CD4-positive, alpha-beta T cell treated with Interleukin-4 for 1 hour (primary cell): ENCODE measurements at places on chromosomes 1 and 21.

DNA sequence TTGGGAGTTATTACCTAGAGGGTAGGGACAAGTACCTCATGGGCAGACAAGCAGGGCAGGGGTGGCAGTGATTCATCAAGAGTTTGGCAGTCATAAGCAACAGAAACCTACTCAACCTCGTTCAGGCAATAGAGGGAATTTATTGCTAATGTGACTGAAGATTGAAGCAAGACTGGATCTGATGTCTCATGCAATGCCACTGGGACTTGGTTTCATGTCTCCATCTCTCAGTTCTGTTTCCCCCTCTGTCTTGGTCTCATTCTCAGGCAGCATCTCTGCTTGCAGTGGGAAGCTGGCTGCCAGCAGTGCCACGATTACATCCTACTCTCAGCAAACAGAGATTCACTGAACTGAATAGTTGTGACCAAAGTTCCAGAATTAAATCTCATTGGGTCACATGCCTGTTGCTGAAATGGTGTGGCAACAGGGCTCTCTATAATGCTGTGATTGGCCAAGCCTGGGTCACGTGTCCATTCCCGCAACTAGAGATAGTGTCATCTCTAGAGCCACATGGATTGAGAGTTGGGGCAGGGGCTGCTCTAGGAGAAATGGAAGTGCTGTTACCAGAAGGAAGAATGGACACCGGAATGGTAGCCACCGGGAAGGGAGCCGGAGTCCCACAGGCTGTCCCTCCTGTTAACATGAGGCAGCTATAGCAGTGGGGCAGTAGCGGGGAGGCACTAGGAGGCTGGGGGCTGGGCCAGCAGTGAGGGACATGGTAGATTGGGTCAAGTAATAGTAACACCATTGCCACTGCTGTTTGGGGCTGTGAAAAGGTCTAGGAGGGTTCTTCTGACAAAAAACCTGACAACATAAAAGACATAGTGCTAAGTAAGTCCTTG, 3.9 kb upstream of the CDC42 start:
- no peak for DNase-seq

DNA sequence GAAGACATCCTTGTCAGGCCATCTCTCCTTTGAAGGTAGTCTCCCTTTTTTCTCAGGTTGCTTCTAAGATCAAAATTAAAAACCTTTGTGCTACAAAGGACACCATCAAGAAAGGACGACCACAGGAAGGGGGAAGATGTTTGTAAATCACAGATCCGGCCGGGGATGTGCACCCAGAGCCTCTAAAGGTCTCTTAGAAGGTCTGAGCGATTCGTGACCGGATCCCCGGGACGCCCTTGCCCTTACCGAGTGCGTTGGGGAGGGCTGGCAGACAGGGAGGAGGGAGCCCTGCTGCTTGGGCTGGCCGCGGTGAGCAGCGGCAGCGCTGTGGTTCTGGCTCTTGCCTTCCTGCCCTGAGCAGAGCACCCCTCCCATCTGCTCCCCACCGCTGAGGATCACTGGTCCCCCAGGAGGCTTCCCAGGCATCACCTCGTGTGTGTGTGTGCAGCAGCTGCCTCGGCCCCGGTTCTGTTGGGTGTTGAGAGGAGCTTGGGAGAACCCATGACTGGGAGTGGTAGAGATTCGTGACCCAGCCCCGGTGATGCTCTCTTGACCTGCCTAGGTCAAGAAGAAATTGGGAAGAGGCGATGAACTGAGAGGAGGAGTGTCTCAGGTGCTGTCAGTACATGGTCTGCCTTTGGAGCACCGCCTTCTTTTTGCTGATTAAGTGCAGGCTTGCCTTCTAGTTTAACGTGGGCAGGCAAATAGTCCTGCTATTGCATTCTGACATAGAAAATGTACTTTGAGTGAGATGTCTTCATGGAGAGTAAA, 34.5 kb downstream of the AGPAT3 start:
- no peak for DNase-seq

DNA sequence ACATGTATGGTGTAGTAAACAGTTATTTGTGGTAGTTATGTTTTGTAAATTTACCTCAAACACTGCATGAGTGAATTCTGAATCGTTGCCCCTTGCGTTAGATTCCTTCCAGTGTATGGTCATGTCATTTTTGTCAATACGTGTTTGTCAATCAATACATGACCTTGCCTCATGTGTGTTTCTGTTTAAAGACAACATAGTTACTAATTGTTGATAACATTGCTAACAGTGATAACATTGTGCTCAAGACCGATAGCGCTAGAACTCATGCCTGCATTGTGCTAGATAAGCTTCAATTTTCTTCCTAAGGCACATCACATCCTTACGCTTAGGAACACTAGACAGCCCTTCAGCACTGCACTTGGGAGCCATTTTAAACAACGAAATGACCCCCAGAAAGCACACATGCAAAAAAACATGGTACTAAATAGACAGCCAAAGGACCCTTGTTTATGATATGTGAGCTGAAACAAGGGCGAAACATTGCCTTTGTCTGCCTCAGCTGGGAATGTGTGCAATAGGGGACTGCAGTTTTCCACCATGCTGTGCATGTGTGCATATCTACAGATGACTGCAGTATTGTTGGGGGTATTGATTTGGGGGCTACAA, 37.3 kb downstream of the MRPS6 start:
- no peak for DNase-seq

GRCh38 chr1:15095496-15095875, 58.1 kb upstream of the TMEM51 start:
- DNase-seq, result no peak

- no peak for DNase-seq
These were observed 30.0 kb upstream of the PIGC start for GRCh38 chr1:172473842-172474241.

DNA sequence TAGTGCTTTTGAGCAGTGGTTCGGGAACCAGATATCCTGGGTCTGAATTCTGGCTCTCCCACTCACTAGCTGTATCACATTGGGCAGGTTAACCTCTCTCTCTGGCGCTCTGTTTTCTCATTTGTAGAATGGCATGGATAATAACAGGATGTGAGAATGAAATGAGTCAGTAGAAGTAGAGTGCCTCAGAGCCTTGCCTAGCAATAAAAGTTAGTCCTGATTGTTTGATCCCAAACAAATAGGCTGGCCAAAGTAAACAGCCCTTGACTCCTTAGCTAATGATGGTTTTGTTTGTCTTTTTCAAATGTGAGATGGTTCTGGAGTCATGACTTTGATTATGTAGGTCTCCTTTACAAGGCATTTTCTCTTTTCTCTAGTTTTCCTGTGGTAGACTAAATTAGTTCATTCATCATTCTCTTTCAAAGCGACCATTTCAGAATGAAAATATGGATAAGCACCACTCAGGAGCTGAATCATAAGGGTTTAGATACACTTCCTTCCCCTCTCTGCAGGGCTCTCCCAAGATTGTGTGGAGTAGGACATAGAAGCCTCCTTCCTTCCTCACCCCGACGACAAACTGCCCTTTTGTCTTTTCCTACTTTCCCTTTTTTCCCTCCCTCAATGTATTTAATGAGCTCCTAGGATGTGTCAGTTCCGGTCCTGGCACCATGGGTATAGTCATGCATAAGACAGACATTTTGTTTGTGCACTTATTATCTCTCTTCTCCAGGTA, 23.1 kb downstream of the KIAA0040 start:
- no peak for DNase-seq

DNA sequence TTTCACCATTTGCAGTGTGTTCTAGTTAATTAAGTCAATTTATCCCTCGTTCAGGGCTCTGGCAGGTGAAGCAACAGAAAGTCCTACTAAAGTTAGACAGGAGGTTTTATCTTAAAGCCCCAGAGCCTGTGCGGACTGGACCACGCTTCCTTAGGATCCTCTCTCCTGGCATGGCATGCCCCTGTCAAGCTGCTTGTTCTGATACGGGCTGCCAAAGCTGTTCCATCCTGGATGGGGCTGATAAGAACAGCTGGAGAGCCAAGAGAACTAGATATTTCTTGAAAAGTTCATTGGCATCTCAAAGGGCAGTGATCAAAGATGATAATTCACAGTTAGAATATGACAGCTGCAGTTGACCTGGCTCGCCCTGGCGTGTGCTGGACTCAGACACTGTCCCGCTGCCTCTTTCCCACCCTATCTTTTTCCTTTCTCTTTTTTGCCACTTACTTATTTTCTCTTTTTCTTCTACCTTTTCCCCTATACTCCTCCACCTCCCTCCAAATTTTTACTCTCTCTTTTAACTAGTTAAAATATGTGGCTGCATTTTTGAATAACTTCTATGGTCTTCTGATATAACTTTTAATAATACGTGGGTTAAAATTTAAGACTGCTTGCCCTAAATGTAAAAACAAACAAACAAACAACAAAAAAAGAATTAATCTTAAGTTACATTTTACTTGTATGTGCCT, 96.7 kb downstream of the ABCA4 start:
- no peak for DNase-seq

GRCh38 chr1:96723377-96723776, 1.8 kb downstream of the PTBP2 start:
- no peak for DNase-seq

- no peak for DNase-seq
These were observed 7.9 kb downstream of the RPL11 start for GRCh38 chr1:23699280-23700179.

- DNase-seq, result no peak
These were observed 3.4 kb downstream of the ATP1A4 start for GRCh38 chr1:160154790-160155189.

GRCh38 chr1:44860891-44861425, 17.9 kb upstream of the PTCH2 start:
- DNase-seq, result no peak

- DNase-seq, result no peak
These were observed 307.9 kb downstream of the SMYD3 start for GRCh38 chr1:246199086-246199645.

DNA sequence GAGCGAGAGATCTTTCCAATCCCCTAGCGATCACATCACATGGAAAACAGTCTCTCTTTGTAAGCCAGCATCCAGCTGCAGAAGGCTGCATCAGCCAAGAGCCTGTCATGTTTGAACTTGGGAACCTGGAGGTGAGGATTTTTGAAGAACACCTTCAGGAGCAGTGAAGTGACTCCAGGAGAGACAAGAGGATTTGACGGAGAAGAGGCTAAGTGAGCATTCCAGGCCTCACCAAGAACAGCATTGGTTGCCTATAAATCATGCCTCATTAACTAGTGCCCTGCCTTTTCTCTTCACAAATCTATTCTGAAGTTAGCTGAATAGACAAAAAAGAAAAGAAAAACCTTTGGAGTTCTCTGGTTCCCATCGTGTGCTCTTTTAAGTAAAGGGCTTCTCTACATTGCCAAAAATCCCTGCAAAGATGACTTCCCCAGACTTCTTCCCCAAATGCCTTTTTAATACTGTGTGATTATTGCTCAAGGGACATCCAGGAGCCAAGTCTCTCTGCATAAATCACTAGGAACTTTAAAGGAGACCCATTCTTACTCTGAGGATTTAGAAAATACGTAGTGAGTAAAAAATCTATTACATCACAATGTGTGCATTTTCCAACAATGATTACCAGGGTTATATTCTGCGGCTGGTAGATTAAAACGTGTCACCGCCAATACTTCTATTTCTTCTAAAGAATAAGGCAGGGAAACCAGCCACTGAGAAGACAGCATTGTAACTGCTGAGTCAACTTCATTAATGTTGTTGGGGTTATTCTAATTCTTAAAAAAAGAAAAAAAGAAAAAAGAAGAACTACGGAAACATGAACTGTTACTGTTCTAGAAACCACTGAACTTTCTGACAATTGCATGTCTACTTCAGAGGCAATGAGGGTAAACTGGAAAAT, 95.2 kb downstream of the KIF14 start:
- no peak for DNase-seq

GRCh38 chr1:27564710-27565649, 39.0 kb downstream of the AHDC1 start:
- DNase-seq, result no peak

- no peak for DNase-seq
These were observed 44.8 kb upstream of the KIAA0040 start for GRCh38 chr1:175237389-175237788.

DNA sequence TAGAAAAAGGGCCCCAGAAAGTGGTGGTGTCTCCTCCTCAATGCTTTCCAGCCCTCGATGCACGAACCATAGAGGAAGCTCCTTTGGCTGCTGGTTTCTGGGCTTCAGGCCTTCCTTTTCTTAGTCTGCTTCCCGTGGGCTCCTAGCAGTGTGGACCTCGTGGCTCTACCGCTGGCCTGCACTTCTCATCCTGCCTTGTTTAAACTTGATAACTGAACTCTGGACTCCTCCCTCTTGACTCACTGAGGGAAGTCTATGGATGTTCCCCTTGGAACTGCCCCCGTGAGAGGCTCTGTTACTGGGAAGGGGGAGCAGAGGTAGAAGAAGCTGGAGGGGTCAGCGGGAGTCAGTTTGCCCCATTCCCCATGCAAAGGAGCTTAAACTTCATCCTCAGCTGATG, 75.3 kb upstream of the WDR26 start:
- no peak for DNase-seq
